ENCODE measurements at places on chromosomes 1 and 21.

GRCh38 chr1:40849801-40850592, 12.2 kb downstream of the CITED4 start:
- peak; percentile 46 for DNase-seq

DNA sequence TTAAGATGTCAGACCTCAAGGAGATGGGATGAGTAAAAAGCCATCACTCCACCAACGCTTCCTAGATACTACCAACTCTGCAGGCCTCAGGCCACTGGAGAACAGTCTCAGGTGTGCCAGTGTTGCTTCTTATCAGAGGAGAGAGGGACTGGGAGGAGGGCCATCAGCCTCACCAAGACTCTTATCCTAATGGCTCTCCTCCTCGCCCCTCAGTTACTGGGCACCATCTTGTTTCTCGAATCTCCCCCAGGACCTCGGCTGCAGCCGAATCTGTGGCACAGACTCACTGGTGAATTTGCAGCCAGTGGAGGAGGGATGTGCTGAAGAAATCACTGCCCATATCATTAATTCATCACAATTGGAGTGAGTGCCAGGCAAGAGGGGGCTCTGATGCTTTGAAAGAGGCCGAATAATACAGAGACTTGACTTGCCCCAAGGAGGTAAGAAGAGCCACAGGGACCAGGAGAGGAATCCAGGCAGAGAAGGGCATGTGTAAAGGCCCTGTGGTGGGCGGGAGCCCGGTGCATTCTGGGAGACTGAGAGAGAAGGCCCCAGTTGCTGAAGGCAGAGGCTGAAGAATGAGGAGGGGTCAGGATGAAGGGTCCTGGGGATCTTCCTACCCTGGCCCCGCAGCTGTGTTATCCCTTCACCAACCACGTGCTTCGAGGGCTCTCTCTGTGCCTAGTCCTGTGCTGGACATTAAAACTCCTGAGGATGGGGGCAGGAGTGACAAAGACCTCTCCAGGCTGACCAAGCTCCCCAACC, 129.8 kb downstream of the PTPRU start:
- no peak for DNase-seq

- DNase-seq = no peak
Observed at GRCh38 chr21:33151941-33152731, 77.6 kb upstream of the IFNAR2 start.

DNA sequence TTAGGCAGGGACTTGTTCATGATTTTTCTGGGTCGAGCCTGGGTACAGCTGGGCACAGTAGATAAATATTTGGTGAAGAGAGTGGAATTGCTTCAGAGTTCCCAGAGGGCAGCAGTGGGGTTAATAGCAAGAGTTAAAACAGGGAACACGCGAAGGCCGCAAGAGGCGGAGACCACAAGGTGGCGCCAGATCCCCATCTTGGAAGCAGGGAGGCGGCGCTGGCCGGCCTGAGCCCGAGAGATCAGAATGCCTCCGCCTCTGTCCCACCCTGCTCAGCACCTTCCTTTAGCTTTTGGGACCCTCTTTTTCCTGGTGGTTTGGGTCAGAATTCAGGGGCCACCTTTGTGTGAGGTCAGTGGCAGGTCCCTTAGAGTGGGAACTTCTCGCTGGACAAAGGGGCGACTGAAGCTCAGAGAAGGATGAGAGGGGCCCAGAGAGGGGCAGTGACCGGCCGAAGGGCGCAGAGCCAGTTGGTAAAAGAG, 6.5 kb upstream of the PADI2 start:
- peak; percentile 83 for DNase-seq

- DNase-seq = peak; percentile 33
Observed at GRCh38 chr1:91018006-91018405, 3.8 kb downstream of the ZNF644 start.

GRCh38 chr21:45593162-45594022, 50.1 kb upstream of the PCBP3 start:
- no peak for DNase-seq

- DNase-seq = no peak
Observed at GRCh38 chr1:91548376-91549040, 47.9 kb downstream of the CDC7 start.

DNA sequence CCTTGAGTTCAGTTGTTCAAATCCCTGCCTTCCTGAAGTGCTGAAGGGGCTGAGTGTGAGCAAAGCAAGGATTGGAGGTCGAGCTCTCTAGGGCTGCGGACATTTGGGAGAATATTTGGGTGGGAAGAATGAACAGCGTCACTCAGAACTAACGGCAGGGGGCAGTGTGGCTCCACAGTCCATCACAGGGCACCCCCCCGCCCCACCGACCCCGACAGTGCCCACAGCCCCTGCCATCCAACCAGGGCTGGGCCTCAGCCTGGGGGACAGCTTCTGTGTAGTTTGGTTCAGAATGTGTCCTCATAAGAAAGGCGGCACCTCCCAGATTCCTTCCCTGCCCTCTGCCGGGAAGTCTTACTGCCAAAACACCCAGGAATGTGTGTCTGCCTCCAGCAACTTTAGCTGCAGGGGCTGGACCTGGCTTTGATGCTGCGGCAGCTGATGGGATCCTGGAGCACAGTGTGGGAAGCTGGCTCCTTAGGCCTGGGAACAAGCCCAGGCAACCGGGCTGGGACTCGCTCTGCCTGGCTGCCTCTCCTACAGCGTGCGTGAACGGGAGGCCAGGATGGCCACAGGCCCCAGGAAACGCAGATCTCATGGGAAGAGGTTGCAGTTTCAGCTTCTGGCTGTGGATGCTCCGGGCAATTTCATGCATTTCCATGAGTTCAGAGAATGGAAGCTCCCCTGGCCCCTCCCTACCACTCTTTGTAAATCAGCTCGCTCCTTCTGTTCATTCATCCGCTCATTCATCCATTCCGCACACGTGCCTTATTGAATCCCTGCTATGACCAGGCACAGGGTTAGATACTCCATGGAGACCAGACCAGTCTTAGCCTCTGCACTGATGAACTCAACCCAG, 104.9 kb upstream of the TMPRSS2 start:
- DNase-seq = peak; percentile 33

GRCh38 chr1:159686599-159687299, 27.6 kb downstream of the CRP start:
- no peak for DNase-seq

GRCh38 chr1:235290740-235291502, 37.1 kb downstream of the ARID4B start:
- no peak for DNase-seq

DNA sequence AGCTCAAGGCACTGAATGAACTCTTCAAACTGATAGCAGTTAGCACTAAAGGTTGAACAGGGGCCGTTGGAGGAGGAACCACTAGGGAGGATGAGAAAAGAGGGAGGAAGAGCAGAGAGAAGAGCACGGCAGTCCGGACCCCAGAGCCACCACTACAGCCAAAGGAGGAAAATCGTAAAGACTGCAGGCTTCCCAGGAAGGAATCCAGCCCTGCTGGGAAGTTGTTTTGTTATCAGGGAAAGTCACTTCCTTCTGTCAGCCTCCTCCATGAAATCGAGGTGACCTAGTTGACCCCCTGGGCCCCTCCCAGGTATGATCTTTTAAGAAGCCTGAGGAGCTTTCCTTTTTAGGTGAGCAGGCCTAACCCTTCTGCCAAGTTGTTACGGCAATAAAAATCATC, 88.2 kb downstream of the PBX1 start:
- DNase-seq = no peak

DNA sequence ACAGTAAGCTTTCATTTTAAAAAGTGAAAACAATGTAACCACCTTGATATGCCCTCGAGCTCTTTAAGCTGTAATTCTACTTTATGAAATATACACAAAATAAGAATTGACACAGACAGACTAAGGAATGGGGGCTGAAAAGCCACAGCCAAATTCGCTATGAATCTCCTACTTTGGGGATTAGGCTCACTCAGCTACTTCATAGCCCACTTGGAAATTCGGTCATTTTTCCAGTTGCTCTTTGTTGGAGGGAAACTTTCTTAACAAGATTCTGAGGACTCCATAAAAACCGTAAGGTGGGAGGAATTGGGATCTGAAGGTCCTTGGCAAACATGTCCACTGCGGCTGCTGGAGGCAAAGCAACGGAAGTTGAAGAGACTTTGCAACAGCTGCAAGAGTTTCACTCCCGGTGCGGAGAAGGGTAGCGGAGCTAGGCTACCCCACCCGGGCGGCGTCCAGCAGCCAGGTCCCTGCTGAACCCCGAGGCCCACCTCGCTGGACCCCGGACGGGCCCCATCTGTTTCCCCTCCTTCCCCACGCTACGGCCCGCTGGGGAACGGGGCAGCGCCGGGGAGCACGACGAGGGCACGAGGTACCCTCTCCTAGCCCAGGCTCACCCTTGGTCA, 634 bp downstream of the MYCBP start:
- DNase-seq = peak; percentile 24

- no peak for DNase-seq
Observed at GRCh38 chr1:89546082-89546889, 21.7 kb downstream of the LRRC8B start.

DNA sequence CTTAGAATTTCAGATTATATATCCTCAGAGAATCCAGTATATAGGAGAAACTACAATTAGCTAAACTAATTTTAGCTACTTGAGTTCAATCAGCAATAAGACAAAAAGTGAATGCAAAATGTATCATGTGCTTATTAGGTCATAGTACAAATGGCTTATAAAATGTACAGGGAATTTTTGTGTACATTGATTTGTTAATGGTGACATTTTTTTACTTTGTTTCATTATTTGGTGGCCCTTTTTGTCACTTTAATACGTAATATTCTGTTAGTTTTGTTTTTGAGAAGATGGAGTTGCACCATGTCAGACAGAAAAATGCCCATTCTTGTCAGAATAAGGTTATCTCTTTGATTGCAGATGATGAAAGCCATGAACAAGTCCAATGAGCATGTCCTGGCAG, 33.6 kb downstream of the CC2D1B start:
- no peak for DNase-seq

- DNase-seq = no peak
Observed at GRCh38 chr1:180571832-180572636, 13.3 kb downstream of the OVAAL start.

DNA sequence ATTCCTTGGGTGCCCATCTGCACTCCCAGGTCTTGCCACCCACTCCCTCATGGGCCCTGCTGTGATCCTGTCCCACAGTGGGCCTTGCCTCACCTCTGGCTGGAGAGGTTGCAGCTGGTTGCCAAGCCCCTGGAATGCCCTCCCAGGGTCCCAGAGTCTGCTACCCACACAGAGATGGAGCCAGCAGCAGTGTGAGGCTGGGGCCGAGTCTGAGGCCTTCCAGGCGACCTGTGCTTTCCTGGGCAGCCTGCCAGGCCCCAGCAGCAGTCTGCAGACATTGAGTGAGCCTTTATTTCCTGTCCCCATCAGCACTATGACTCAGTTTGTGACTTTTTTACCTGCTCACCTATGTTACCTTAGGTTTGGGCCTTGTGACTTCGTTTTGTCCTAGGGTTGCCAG, 25.0 kb upstream of the TSPAN2 start:
- DNase-seq = no peak

- no peak for DNase-seq
Observed at GRCh38 chr1:75130865-75131564, 3.2 kb upstream of the LHX8 start.

- no peak for DNase-seq
Observed at GRCh38 chr1:183137782-183138181, 48.3 kb upstream of the LAMC2 start.

DNA sequence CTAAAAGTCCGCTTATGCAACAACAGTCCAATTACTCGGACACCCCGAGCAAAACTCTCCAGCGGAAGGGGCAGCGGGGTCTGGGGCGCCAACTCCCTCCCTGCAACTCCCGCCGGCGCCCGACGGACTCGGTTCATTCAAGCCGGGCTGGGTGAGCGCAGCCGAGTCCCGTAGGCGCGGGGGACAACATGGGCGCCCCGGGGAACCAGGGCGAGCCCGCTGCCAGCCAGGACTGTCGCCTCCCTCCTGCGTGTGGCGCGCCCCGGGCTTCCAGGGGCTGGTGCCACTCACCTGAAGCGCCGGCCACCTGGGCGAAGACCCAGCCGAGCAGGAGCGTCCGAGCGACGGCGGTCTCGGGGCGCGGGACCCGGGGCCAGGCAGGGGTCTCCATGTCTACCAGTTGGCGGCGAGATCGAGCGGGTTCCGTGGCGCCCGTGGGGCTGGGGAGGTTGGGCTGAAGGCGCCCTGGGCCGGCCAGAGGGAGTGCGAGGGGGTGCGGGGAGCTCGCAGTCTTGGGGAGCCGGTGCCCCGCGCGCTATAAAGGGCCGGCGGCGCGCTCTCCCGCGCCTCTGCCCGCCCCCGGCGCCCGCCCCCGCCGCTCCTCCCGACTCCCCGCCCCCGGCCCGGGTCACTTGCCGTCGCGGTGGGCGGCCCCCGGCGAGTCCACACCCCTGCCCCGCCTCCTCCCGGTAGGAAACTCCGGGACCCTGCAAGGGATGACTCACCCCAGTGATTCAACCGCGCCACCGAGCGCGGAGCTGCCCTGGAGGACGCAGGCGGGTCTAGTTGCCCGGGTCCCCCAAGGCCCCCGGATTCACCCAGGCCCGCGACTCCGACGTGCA, at the start of gene F3:
F3 (minus strand) TSS at position 514 of the 842 bp plus-strand sequence; CDS start at position 391, 123 bp downstream.
- DNase-seq = peak; percentile 86

- DNase-seq = no peak
Observed at GRCh38 chr1:69523461-69523860, 44.3 kb upstream of the LRRC7 start.

GRCh38 chr1:162857850-162858249, 3.1 kb downstream of the CCDC190 start:
- DNase-seq = peak; percentile 32

DNA sequence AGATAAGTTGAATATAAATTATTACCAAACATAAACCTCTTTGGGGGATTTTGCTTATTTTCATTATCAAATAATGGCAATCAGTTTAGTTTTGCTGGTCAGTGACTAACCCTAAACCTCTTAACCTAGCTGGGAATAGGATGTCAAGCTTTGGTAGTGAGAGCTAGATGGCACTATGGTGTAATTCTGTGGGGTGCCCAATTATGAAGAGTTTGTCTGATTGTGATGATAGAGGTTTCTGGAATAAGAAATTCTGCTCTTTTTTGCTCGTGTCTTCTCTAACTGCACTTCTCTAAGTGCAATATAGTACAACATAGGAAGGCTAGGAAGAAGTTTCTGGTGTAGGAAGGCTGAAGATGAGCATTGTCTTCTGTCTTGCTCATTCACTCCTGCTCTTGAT, 59.8 kb downstream of the XCL1 start:
- DNase-seq = peak; percentile 6

GRCh38 chr1:158122833-158123388, 57.8 kb upstream of the CD1D start:
- peak; percentile 59 for DNase-seq

- DNase-seq = no peak
Observed at GRCh38 chr1:245310571-245311531, 156.1 kb downstream of the KIF26B start.

DNA sequence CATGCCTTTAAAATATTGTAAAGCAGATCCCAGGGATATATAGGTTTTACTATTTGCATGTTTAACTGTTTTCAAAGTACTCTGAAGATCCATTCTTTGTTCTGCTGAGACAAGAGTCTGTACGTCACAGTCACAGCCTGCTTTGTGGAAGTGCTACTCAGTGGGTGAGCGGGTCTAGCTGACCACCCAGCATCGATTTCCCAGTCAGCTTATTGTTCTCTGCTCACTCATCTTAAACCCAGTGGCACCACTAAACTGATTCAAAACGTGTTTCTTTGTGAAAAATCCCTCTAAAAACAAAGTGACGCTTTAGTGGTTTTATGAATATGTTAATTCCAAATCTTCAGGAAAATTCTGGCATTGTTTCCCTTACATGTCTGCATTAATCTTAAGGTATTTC, 12.4 kb downstream of the PLPP3 start:
- DNase-seq = no peak
